Activated CD4-positive, alpha-beta memory T cell treated with anti-CD3 and anti-CD28 coated beads for 36 hours (primary cell): ENCODE measurements at places on chromosomes 2 and 18. TPM values are rescaled to one million over a fixed set of nuclear protein-coding genes. Genes with fewer than 3 reads are reported as not detected.

DNA sequence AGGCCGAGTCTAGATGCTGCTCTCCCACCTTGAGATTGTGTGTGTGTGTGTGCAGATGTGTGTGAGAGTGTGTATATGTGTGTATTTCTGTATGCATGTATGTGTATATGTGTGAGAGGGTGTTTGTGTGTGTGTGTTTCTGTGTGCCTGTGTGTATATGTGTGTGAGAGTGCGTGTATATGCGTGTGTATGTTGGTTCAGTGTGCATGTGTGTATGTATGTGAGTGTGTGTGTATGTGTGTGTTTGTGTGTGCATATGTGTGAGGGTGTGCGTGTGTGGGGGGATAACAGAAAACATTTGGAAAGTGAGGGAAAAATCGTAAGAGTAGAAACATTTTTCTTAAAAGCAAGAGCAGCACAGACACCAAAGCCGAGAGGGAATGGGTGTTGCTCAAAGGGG, 309.1 kb downstream of the NDUFA10 start:
- peak; percentile 1 for DNase-seq
- H3K27ac ChIP-seq = no peak overlapping the region
- peaks cover 14% of the 10 kb centered on the region for H3K36me3 ChIP-seq
- H3K4me1 ChIP-seq = no peaks in the 10 kb centered on the region
- peaks cover 9% of the 10 kb centered on the region for H3K27me3 ChIP-seq

GRCh38 chr2:208006833-208007232, 18.5 kb downstream of the PLEKHM3 start:
- peaks cover 13% of the 10 kb centered on the region for H3K4me1 ChIP-seq
- H3K27me3 ChIP-seq = no peaks in the 10 kb centered on the region
- no peak overlapping the region for H3K4me3 ChIP-seq
- DNase-seq = peak; percentile 31
- H3K36me3 ChIP-seq = no peaks in the 10 kb centered on the region

DNA sequence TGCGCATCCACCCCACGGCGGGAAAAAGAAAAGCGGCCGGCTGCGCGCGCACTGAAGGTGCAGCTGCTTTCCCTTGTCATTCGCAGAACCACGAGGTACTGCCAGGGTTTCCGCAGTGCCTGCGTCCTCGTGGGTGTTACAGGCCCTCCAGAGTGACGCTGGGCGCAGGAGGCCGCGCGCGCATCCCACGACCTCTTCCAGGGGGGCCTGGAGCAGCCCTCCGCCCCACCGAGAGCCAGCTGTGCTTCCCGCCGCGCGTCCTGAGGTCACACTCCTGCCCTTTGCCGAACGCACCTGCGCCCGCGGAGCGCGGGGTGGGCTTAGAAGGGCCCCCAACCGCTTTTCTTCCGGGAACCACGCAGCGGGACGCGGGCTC, 378 bp upstream of the IAH1 start:
- DNase-seq = peak; percentile 74
- H3K27me3 ChIP-seq = no peaks in the 10 kb centered on the region
- H3K27ac ChIP-seq = peak overlapping the region; percentile 71
- peaks cover 33% of the 10 kb centered on the region for H3K36me3 ChIP-seq
- H3K4me1 ChIP-seq = peaks cover 43% of the 10 kb centered on the region

- no peaks in the 10 kb centered on the region for H3K36me3 ChIP-seq
- no peaks in the 10 kb centered on the region for H3K27me3 ChIP-seq
- no peak overlapping the region for H3K27ac ChIP-seq
- no peak for DNase-seq
- H3K4me1 ChIP-seq = no peaks in the 10 kb centered on the region
Observed at GRCh38 chr2:140929849-140930248, 1201.0 kb downstream of the LRP1B start.

CCDC121 gene
- total RNA-seq = 0.36 TPM

DNA sequence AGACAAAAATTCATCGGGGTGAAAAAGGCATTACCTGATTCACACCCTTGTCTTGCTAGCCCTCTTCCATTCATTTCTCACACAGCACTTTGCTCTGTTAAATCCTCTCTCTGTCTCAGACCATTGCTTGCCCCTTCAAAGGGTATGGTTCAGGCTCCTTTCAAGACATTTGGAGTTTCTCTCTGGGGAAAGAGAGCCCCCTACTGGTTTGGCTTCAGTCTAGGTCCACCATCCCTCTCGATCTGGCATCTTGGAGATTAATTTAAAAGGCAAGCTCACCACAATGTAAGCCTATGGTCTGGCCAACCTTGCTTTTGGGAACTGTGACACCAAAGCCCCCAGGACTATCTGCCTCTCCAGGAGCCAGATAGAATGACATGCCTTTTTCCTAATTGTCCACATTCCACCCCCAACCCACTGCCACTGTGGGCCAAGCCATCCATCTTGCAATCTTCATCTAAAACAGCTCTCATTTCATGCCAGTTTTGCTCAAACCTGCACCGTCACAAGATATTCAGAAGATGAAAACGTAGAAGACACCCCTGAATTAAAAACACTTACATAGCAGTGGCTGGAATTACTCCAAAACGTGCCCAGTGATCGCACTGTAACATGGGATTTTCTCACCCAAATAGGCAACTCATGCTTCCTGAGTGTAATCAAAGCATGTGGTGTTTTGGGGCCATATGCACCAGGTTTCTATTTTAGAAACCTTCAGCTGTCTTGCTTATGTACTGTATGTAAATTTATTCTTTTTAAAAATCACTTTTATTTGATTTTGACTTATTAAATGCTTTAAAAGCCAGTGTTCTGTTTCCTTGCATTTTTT, 93.9 kb downstream of the FARSB start:
- peaks cover 9% of the 10 kb centered on the region for H3K36me3 ChIP-seq
- no peak overlapping the region for H3K27ac ChIP-seq
- H3K27me3 ChIP-seq = no peaks in the 10 kb centered on the region

- no peak overlapping the region for H3K27ac ChIP-seq
- no peaks in the 10 kb centered on the region for H3K27me3 ChIP-seq
- H3K4me1 ChIP-seq = peaks cover 4% of the 10 kb centered on the region
- H3K4me3 ChIP-seq = no peak overlapping the region
Observed at GRCh38 chr2:234249873-234250272, 199.4 kb downstream of the SPP2 start.

UGT1A4 gene
- total RNA-seq = not detected

DNA sequence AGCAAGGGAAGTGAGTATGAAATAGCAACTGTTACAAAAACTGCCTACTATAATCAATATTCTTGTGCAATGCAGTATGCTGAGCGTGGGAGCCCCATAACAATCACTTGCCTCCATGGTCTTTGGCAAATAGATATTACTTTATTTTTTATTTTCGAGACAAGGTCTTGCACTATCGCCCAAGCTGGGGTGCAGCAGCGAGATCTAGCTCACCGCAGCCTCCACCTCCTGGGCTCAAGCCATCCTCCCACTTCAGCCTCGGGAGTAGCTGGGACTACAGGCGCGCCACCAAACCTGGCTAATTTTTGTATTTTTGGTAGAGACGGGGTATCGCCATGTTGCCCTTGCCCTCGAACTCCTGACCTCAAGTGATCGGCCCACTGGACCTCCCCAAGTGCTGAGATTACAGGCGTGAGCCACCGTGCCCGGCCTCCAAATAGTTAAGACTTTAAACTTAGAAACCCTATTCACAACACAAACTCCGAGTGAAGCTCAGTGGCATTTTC, 1.2 kb upstream of the CCNT2 start:
- peak; percentile 27 for DNase-seq
- H3K4me1 ChIP-seq = peaks cover 23% of the 10 kb centered on the region
- peak overlapping the region; percentile 90 for H3K4me3 ChIP-seq
- peaks cover 5% of the 10 kb centered on the region for H3K27me3 ChIP-seq
- H3K36me3 ChIP-seq = peaks cover 16% of the 10 kb centered on the region
